ENCODE measurements at places on chromosomes 2 and 18.

- DNase-seq = no peak
These were observed 53.3 kb downstream of the LAMA1 start for GRCh38 chr18:7064346-7064745.

DNA sequence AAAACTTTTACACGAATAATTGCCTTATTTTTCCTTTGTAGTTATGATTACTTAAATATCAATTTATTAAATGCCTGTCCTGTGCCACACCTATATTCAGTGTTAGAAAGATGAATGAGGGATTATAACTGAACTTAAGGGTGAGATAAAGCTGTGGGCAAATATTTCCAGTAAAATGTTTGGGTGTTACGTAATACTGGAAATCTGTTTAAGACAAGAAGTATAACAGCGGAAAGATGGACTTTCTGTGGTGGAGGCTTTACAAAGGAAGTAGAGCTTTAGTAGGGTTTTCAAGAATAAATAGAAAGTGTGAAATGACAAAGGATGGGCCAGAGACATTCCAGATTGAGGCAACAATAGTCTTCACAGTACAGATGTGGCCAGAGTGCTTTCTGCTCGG, 927.0 kb downstream of the DPP10 start:
- no peak for DNase-seq

DNA sequence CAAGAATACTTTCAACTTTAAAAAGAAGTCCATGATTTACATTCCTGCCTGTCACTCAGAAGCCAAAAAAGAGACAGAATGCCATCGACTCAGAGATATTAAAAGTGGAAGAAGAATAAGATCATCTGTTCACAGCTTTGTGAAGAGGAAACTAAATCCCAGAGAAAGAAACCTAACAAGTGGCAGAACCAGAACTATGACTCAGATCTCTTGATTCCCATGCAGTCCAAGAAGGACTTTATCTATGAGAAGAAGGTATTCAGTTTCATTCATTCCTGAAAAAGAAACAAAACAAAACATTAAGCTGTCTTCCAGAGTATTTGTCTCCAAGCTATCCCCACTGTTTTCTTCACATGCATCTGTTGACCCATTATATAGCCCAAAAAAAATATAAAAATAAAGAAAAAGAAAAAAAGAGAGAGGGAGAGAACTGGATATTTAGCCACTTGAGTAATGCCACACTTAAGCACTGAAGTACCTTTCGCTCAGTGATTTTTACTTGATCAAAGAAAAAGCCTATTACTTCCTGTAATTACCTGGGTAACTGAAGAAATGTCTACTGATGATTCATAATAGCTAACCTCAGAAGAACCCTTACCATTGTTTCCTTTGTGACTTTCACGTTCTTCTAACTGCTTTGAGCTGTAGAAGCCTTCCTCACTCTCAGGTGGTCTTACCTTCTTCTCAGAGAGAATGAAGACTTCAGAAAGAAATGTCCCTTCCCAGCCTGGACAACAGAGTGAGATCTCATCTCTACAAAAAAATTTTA, 17.7 kb upstream of the AKAIN1 start:
- no peak for DNase-seq

GRCh38 chr2:121066526-121066925, 218.5 kb downstream of the TFCP2L1 start:
- DNase-seq = no peak

DNA sequence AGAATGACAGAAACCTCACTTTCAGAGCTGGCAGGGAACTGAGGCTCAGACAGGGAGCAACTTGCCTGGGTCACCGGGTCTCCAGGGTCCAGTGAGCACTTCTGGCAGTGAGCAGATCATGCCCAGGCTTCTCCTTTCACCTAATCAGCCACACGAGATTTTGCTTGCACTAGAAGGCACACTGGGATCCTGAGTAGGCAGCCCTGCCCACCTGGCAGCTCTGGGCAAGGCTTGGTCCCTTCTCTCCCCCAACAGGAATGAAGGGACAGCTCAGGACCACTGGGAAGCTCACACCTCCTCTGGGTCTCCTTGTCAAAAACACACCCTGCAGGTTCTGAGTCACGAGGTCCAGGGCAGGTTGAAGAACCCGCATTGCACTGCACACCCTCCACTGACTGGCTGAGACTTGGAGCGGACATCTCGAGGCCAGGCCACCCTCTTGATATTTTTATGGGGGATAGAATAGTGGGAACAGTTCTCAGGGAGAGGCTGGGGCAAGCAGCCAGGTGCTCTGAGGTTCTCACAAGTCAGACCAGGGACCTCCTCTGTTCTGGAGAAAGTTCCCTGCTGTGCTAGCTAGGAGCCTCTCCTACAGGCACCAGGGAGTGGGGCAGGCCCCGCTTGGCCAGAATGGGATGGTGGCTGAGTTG, 5.7 kb downstream of the MAL start:
- no peak for DNase-seq

- DNase-seq = no peak
These were observed 80.3 kb downstream of the INSIG2 start for GRCh38 chr2:118168615-118169014.

GRCh38 chr2:239259603-239260298, 141.1 kb downstream of the HDAC4 start:
- no peak for DNase-seq

- no peak for DNase-seq
These were observed 268.6 kb downstream of the FIGN start for GRCh38 chr2:163467251-163467630.

DNA sequence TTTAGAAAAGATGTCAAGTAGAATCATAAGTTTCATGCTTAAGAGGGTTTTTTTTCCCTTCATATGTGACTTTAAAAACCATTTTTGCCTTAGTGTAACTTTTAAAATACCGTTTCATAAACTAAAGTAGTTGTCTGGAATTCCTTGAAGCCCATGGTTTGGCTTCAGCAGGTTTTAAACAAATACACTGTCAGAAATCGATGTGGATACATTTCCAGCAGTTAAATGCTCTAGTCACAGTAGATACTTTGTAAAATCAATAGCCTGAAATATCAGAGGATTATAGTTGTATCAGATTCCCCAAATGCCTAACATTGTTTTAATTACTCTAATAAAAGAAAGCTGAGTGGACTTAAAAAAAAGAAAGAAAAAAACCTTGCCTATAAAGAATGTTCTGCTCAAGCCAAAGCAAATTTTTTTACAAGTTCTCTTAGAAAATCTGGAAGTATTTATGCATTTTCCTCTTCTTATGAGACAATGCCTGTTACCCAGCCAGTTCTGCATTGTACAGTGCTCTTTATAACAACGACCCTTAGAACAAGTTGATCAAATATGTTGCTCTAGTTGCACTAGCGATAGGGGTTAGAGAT, 260.5 kb downstream of the LTBP1 start:
- no peak for DNase-seq

DNA sequence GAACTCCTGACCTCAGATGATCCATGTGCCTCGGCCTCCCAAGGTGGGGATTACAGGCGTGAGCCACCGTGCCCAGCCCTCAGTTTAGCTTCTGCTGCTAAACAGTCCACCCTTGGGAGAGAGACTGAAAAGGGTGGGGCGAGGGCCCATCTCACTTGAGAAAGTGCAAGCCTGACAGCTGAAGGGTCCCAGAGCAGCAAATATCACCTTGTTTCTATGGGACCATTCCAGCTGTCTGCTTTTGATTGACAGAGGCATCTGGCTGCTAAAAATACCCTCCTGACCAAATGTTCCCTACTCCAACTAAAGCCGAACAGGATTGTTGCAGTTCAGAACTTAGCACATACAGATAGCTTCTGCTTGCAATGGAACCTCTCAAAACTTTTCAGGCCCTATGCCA, 436 bp upstream of the SMYD1 start:
- DNase-seq = no peak

GRCh38 chr2:174969091-174969734, 36.0 kb downstream of the CHN1 start:
- no peak for DNase-seq

Measured in activated T-helper 1 cell treated with Interleukin-2 at 50 U/mL for 16 hours (primary cell).